ENCODE measurements at places on chromosomes 11 and 22. TPM values are rescaled to one million over a fixed set of nuclear protein-coding genes. Genes with fewer than 3 reads are reported as not detected.

GRCh38 chr22:46145361-46145851 is 4.9 kb upstream of the PPARA start:
- DNase-seq, result no peak

- no peak for DNase-seq
Observed at GRCh38 chr11:35815556-35816315, 128.1 kb upstream of the LDLRAD3 start.

DNA sequence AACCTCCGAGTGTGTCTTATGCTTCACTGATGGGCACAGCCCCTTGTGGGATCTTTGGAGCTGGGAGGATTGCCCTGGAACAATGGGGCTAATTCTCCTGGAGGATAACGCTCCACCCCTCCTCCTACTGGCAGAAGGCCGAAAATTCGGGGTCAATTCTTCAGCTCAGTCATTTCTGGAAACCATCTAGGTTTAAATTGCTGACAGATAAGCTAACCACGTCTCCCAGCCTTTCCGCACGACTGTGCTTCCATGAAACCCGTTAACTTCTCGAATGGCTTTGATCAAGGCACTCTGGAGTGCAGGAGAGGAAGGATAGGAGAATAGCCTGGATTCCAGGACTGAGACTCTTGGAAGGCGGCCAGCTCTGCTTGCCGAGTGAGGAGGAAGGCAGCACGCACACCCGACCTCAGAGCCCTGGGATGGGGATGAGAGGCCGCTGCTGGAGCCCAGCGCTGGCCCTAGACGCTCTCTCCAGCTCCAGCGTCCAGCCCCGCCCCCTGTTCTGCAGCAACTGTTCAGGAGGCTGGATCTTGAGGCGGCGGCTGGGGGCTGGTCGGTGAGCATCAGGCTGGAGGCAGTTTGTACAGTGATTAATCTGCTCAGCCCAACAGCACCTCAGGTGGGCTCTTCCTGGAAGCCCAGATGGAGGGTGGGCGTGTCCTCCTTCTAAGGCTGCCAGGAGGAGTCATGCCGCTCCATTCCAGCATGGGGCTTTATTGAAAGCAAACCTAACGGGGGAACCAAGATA is 176.7 kb upstream of the NCAM1 start:
- no peak for DNase-seq

- DNase-seq, result no peak
Observed at GRCh38 chr11:11728386-11728785, 106.6 kb upstream of the GALNT18 start.

The SCGB1D2 gene
- total RNA-seq, result not detected

DNA sequence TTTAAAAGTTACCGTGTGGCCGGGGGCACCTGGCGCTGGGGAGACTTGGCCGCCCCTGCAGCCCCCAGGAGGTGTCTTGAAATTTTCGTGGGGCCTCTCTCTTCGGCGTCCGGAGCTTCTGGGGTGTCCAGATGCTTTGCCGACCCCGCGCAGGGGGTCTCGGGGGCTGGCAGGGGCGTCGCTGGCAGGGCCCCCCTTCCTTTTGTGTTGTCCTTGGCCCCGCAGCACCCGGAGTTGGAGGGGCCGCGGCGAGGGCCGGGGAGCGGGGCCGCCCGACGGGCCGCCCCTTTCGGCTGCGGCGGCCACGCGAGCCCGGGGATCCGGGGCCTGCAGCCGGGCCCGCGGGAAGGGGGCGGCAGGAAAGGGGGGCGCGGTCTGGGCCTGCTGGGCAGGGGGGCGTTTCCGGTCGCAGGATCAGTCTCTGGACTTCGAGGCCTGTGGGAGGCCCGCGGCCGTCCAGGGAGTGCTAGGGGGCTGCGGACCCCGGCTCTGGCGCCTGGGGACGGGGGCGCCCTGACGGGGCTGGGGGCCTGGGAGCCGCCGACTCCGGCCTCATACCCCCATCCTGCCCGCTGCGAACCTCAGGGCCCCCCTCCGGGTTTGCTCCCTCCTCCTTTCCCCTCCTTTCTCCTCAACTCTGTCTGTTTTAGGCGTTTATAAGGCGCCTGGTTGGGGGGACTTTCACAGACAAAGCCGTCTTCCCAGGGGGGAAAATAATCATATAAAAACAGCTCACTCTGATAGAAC is 869 bp downstream of the ZC3H7B start:
- no peak for DNase-seq

DNA sequence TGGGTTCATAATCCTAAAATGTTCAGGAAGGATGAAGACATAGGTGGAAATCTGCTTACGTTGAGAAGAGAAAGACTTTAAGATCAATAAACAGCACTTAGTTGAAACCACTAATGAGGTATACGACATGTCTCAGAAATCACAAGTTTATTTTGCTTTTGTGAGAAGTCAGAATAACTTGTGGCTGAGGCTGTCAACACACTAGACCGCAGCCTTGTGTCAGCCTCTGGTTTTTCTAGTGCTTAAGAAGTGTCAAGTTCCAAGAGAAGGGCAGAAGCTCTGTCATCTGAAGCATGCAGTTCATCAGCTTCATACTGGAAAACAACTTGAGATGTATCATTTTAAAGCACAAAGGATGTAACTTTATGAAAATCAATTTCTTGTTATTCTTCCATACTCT is 420.9 kb downstream of the METTL15 start:
- no peak for DNase-seq

- DNase-seq, result no peak
Observed at GRCh38 chr22:40404251-40405177, 34.1 kb downstream of the SGSM3 start.

The RASGRP2 gene
- total RNA-seq, result 23.3 TPM

DNA sequence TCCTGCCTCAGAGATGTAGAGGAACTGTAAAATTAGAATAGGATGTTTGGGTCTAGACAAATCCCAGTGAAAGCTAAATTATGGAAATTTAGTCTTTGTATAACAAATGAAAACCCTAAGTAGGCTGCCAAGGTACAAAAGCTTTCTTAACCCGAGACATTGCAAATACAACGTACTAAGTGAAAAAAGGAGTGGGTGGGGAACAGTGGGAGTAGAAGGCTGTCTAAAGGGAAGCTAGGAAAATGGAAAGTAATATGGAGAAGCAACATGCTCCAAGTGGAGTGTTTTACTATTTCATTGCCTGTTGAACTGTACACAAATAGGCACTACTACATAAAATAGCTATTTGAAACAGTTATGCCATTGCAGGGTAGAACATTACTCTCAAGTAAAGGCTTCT is 6.8 kb upstream of the LIN7C start:
- DNase-seq, result no peak

DNA sequence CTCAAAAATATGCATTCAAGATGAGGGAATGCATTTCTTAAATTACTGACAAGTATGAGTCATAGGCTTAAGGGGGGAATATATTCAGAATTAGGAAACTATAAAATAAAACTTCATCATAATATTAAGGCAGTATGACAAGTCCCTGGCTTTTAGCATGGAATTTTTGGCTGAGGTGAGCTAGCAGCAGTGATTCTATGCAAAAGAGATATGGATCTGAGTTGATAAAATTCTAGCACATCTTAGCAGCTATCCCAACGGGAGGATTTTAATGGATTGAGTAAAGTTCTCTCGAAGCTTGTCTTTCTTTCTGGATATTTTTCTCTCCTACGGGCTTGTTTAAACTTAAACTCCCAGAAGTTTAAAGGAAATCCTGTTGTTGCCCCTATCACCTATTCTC is 1.2 kb downstream of the OR51Q1 start:
- no peak for DNase-seq

- DNase-seq, result no peak
Observed at GRCh38 chr11:13666708-13667107, 1.8 kb upstream of the FAR1 start.

DNA sequence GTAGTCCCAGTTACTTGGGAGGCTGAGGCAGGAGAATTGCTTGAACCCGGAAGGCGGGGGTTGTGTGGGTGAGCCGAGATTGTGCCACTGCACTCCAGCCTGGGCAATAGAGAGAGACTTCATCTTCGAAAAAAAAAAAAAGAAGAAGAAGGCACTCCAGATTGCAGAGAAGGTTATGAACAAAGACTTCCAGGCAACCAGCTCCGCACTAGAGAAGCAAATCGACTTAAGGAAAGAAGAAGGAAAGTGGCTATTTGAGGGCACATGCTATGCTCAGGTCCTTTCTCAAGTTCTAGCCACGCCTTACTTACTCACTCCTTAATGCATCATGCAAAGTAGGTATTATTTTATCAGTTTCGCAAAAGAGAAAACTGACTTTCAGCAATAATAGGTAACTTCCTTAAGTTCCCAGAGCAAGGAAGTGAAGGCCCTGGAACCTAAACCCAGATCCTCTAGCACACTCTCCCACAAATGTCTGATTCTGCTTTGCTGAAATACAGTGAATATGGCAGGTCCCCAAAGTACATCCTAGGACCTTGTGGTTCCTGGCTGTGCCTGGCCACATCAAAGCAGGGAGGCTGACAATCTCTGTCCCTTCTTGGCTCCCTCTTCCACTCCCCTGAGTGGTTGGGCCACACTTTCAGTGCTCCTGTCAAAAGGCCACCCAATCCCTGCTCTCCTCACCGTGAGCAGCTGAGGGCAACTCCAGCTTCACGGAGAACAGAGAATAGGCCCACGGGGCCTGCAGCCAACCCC is 14.2 kb downstream of the CD3E start:
- DNase-seq, result no peak

The PKNOX2 gene
- total RNA-seq, result 7.3 TPM

DNA sequence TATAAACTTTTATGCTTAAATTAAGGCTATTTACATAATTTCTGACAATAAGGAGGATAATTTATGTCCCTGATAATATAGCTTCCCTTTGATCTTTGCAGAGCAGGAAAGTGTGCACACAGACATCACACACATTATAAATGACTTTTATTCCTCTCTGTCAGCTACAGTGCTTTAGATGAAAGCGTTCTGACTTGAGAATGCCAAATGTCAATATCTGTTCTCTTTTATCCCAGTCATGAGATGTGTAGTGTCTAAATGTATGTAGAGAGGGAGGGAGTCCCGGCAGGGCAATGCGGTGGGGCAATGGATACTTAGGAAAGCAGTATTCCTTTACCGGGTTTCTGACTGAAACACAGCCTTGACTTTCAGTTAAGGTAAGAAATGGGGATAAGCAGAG is 225.4 kb upstream of the CHORDC1 start:
- DNase-seq, result no peak

The TBX1 gene
- 13.0 TPM for total RNA-seq

The LINC01488 gene
- not detected for total RNA-seq

The DGCR8 gene
- 49.0 TPM for total RNA-seq

DNA sequence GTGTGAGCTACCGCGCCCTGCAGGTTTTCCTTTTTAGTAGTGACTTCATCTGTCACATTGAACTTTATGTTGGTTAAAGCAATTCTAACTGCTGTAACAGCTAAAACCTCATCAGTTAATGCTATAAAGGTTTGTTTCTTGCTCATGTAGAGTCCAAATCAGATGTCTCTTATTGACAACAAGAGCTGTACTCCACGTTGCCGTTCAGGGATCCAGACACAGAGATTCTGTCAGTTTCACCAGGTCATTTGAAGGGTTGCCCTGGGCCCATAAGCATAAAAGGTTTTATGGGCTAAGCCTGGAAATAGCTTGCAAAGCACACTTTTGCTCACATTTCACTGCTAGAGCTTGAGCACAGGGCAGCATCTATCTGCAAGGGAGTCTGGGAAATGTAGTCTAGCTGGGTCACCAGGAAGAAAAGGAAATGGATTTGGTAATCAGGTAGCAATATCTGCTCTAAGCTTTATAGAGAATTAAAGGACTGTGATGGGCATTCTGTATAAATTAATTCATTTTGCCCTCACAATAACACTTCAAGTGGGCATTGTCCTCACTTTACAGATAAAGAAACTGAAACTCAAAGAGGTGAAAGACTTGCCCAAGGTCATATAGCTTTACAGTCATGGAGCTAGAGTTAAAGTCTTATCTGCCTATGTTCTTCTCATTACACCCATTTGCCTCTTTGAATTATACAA is 25.2 kb upstream of the PTPRJ start:
- DNase-seq, result no peak

The SMIM35 gene
- total RNA-seq, result 0.13 TPM

- no peak for DNase-seq
Observed at GRCh38 chr11:57160665-57161064, 21.1 kb upstream of the LRRC55 start.

DNA sequence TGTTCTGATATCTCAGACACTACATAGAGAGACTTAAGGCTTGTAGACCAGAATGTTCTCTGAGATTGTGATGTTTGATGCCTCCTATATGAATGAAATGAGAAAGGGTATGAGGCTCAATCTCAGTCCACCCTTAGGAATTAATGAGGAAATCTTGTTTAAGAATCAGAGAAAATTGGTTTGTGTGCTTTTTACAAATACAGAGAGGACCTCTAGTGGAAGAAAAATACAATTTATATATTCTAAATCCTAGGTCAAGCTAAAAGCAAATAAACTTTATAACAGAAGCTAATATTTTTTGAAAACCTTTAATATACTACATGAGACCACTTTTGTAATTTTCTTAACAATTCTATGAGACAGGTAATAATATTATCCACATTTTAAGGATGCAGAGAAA is 5.0 kb upstream of the OR52H1 start:
- no peak for DNase-seq

DNA sequence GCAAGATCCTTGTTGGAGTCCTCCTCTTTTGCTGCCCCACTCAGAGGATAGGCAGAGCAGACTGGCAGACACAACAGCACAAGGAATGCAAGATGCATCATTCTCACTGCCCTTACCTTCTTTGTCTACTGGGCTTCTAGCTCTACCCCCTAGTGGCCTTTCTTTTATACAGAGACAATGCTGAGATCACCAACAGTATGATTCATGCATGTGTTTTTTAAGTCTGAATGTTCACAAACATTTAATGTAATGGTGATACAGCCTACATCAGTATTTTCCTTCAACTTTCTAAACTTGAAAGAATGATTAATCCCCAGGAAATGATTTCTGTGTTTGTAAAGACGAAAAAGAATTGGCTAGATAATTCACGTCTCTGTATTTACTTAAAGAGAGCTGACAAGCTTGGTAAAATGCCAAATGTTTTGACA is at the start of gene MMP10:
TSS of gene MMP10 (minus strand) at position 138 of the 428 bp plus-strand sequence. CDS start at position 101, 37 bp downstream.
- no peak for DNase-seq

DNA sequence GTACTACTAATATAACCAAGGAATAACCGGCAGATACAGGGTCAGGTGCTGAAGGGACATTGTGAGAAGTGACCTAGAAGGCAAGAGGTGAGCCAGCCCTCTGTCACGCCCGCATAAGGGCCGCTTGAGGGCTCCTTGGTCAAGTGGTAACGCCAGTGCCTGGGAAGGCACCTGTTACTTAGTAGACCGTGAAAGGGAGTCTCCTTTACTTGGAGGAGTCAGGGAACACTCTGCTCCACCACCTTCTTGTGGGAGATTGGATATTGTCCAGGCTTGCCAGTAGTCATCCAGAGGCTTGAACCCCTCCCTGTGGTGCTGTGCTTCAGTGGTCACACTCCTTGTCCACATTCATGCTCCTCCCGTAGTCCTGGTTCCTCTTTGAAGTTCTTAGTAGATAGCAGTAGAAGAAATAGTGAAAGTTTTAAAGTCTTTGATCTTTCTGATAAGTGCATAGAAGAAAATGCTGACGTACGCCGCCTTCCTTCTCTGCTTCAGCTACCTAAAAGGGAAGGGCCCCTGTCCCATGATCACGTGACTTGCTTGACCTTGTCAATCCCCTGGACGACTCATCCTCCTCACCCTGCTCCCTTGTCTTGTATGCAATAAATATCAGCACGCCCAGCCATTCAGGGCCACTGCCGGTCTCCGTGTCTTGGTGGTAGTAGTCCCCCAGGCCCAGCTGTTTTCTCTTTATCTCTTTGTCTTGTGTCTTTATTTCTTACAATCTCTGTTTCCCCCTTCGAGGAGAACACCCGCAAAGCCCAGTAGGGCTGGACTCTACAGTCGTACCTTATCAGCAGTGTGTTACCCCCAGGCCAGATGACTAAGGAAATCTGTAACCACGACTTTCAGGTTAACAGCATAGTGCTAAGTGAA is 6.1 kb downstream of the NUP50 start:
- DNase-seq, result no peak

All from ureter (tissue), 1 donor.